ENCODE measurements at places on chromosomes 2 and 18.

DNA sequence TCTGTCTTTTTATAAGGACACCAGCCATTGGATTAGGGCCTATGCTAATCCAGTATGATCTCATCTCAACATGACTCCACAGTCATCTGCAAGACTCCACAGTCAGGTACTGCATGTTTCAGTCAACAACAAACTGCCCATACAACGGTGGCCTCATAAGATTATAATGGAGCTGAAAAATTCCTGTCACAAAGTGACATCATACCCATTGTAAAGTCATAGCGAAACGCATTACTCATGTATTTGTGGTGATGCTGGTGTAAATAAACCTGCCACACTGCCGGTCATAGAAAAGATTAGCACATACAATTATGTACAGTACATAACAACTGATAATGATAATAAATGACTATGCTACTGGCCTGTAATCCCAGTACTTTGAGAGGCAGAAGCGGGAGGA, 102.2 kb downstream of the TEX51 start:
- peak; percentile 17 for DNase-seq

DNA sequence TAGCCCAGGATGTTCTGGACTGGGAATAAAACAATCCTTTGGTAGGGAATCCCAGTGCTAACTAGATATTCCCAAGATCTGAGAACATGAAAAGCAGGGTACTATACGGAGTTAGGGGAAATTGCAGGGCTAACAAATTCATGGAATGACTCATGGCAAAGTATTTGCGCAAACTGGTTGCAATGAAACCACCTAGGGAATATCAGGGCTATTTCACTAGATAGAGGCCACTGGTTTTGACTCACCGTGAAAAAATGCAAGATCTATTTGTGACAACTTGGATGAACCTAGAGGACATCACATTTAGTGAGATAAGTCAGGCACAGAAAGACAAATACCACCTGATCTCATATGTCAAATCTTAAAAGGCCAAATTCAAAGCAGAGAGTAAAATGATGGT, 233.3 kb downstream of the MBD2 start:
- no peak for DNase-seq

GRCh38 chr2:216665242-216665641, 30.1 kb downstream of the IGFBP5 start:
- no peak for DNase-seq

DNA sequence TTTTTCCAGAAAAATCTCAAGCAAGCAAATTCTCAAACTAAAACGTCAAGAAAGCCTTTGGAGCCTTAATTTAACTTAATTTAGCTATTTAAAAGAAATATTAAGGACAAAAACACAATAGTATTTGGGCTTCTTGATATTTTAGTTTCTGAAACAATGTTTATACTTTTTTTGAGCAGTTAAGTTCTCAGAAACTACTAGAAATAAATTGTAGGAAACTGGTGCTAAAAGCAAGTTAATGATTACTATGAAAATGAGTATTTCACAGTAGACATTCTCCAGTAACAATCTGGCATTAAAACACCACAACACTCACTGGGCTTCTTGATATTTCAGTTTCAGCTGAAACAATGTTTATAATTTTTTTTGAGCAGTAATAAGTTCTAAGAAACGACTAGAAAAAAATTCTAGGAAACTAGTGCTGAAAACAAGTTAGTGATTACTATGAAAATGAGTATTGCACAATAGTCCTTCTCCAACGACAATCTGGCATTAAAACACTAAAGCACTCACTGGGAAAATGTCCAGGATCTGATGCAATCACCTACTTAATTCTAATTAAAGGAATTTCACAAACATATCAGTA, 45.1 kb downstream of the TRAK2 start:
- DNase-seq, result peak; percentile 87

All from erythroblast (primary cell).